ENCODE measurements at places on chromosomes 2 and 18.
A peak's percentile ranks its signal among the peaks of the same experiment; 100 is the strongest.

- no peak for DNase-seq
Observed at GRCh38 chr18:48815581-48816324, 135.0 kb downstream of the SMAD7 start.

GRCh38 chr2:145408980-145409379, 889.1 kb upstream of the ZEB2 start:
- DNase-seq, result no peak

DNA sequence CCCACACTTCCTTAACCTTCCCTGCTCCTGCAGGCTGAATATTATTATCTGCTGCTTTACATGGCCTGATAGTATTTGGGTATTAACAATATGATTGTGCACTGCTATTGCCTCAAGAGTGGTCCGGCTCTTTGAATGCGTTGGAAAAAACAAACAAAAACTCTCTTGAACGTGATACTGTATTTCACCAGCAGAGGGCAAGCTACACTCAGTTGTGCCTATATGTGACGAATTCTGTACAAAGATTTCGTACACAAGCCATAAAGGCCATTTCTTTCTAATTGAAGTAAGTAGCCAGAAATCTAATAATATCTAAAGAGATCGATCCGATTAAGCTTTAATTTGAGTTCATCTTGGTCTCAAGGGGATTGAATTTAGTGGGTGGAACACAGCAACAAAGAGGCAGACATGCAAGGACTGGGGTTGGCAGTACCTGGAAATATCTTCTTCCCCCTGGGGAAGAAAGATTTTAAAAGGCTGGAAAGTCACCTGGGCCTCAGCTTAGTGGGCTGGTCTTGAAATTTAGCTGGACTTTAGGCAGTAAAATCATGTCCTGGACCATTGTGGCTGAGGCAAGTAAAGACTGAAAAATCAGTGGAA, 49.3 kb upstream of the RAB6D start:
- DNase-seq, result peak; percentile 9

- DNase-seq, result no peak
Observed at GRCh38 chr2:178485356-178485755, 5.1 kb downstream of the PLEKHA3 start.

DNA sequence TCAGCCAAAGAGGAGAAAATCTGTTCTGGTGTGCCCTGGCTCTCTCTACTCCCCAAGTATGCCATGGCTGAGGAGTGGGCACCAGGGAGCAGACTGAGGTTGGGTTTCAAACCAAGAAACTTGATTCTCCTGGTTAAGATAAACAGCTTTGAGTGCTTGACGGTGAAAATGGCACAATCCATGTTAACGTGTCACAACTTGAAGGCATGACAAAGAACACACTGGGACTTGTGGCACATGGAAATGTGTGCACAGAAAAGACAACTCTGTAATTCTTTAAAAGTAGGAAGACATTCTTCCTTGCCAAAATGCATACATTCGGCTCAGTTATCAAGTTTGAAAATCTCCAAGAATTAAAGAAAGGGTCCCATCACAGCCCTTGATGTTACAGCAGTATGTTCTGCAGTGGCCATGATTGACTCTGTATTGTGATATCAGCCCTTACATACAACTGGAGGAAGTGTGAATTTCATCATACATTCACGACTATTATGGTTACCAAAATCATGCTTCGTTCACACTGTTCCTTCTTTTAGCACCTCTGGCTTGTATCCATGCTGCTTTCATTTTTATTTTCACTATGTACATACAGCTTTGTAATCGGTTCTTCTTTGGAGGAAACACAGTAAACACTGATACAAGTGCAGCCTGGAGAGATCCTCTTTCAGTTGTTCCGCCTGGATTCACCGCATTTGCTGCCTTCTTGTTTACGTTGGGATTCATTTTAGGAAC, 15.6 kb upstream of the ACTG2 start:
- DNase-seq, result peak; percentile 11

- DNase-seq, result no peak
Observed at GRCh38 chr2:231693956-231694355, 14.4 kb upstream of the PTMA start.

GRCh38 chr18:41009926-41010325, 945.1 kb upstream of the PIK3C3 start:
- DNase-seq, result no peak

DNA sequence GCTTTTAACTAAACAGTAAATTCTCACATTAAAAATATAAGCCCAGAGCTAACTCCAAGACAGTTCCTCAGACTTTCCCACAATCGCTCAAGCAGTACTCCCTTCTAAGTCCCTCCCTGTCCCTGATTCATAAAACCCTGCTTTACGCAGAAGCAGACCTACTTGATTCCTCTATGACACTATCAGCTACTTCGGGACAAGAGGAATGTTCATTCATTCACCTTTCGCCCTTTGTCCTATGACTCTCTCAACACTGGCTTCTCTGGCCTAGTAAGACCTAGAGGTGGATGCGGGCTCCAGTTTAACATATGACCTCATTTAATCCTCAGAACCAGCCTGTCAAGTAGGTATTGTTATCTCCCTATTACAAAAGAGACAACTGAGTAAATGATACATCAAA, 10.2 kb downstream of the LPIN2 start:
- DNase-seq, result no peak

DNA sequence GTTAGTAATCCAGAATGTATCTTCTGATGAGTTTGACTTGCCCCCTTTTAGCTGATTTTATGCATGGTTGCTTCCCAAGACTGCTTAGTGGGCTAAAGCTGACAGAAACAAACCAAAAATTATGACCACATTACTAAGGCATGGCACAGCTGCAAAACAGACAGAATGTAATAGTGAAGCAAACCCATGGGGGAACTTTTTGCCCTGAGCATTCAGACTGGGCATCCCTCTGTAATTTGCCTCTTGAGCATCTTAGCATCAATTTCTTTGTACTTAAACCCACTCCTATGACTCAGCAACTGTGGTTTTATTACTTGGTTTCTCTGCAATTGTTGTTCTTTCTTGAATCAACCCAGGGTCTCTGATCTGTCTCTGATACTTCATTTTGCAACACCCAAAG, 487.3 kb upstream of the DCC start:
- no peak for DNase-seq

GRCh38 chr2:19072161-19072560, 286.3 kb downstream of the OSR1 start:
- no peak for DNase-seq

DNA sequence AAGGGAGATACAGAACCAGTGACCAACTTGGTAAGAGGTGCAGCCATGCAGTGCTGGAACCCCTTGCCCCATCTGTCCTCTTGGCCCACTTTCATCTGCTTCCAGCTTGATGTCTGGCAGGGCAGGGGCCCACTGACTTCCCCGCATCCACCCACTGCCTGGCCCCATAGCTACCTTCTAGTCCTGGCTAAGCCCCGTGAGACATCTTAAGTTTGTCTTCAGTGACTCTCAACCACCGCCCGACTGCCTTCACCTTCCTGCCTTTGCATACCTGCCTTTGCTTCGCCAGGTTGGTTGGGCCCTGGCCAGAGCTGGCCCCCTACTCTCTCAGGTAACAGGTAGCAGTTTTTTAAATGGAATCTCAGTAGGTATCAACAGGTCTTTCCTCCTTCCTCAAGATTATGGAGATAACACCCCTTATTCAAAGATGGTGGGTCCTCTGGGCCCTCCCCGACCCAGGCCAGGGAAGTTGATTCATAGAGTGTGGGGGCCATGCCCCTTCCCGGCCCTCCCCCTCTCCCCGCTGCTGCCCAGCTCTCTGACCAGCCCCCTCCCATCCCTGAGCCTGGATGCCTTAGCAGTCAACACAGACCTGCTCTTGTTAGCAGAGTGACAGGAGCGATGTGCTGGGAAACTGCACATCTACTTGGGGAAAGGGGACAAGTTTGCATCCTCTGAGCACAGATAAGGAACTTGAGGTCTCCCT, 2.8 kb downstream of the ARID5A start:
- DNase-seq, result no peak

- DNase-seq, result no peak
Observed at GRCh38 chr2:29703336-29703735, 218.1 kb downstream of the ALK start.

DNA sequence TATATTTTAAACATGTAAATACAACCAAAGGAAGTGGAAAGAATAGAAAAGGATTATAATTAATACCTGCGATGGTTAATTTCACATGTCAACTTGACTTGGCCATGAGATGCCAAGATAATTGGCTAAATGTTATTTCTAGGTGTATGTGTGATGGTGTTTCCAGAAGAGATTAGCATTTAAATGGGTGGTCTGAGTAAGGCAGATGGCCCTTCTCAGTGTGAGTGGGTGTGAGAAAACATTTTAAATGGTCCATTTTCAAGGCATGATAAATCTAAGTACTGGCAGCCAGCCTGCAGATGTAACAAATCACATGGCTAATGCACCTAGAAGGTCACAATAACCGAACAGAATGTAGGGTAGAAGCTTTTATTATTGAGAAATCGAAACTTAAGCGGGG, 99.6 kb upstream of the CDH7 start:
- no peak for DNase-seq

- no peak for DNase-seq
Observed at GRCh38 chr18:37424507-37424906, 141.1 kb downstream of the CELF4 start.

DNA sequence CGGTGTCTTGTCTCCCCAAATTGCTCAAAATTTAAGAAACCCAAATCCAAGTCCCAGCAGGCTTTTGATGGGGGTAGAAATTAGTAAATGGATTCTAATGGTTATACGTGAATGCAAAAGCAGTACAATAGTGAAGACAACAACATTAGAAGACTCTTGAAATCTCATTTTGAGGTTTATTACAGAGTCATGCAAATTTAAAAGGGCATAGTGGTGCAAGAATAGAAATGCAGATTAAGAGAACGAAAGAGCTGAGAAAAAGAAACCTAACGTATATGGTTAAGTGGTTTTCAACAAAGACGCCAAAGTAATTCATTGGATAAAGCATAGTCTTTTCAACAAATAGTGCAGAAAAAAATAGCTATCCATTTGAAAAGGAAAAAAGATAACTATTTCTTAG, 33.2 kb upstream of the CXXC1 start:
- DNase-seq, result no peak

- DNase-seq, result no peak
Observed at GRCh38 chr2:117686699-117687098, 127.8 kb upstream of the DDX18 start.

All from NCI-H187 (cell line).